ENCODE measurements at places on chromosomes 3 and 15.
A peak's percentile ranks its signal among the peaks of the same experiment; 100 is the strongest.

- DNase-seq = no peak
These were observed 138.3 kb downstream of the LRIG1 start for GRCh38 chr3:66362541-66362941.

- DNase-seq = no peak
These were observed 99.9 kb downstream of the CD200R1L start for GRCh38 chr3:112746675-112747280.

- DNase-seq = no peak
These were observed 174.3 kb downstream of the OXSM start for GRCh38 chr3:25964141-25964540.

DNA sequence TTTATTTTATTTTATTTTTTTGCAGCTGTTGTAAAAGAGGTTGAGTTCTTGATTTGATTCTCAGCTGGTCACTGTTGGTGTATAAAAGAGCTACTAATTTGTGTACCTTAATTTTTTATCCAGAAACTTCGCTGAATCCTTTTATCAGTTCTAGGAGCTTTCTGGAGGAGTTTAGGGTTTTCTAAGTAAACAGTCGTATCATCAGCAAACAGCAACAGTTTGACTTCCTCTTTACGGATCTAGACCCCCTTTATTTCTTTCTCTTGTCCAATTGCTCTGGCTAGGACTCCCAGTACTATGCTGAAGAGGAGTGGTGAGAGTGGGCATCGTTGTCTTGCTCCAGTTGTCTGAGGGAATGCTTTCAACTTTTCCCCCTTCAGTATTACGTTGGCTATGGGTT is 165.8 kb upstream of the KCNMB2 start:
- DNase-seq = no peak

GRCh38 chr3:42490243-42490642 is 12.2 kb upstream of the VIPR1 start:
- no peak for DNase-seq

DNA sequence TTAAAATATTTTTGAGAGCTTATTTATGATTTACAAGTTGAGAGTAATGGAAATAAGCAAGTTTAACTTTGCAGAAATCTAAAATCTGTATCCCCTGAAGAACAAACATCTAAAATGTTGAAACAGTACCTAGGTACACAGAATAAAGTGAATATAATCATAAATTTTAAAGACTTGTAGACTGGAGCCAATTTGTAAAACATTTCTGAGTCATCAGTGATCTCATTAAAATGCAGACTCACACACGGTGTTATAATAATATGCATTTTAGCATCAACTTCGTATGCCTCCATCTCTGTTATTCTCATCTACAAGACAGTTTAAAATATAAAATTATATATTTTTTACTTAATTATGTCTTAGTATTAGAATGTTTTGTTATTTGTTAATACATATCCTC is 399.5 kb upstream of the GOLIM4 start:
- no peak for DNase-seq

DNA sequence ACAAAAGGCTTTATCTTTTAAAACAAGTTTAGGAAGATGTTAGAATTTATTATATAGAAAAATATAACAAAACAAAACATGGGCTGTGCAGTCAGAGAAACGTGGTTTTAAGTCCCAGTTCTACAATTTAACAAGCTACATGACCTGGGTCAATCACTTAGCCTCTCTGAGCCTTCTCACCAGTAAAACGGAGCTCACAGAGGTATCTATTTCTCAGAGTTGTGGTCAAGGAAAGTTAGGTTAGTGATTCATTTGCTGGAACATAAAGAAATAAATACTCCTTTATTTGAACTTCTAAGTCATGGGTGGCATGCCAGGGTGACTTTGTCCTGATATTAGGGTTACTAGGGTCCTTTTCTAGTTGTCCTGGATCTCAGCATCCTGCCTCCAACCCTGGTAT is 10.8 kb upstream of the CCDC174 start:
- DNase-seq = no peak

GRCh38 chr3:62672988-62673313 is 202.3 kb downstream of the CADPS start:
- no peak for DNase-seq

DNA sequence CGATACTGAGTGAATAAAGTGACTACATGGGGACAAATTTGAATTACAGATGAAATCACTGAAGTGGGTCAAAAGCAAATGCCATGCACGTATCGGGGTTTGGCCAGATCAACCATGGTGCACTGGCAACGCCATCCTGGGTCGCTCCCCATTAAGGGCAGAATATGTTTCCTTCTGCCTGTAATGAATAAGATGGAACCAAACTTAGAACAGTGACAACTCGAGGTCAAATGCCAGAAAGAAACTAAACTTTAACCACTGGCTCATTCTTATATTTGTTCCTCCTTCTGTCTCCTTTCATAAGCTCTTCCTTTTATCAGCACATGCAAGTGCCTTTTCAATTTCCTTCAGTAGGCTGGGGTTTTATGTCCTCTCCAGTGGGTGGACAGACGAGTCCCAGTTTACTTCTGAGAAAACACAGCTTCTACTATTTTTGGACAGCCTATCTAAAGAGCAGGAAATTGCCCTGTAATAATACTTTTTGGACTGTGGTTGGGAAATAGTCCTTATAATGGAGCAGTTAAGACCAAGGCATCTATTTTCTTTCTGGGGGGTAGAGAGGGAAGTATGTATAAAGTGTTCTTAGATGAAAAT is 61.4 kb downstream of the WHAMM start:
- no peak for DNase-seq

DNA sequence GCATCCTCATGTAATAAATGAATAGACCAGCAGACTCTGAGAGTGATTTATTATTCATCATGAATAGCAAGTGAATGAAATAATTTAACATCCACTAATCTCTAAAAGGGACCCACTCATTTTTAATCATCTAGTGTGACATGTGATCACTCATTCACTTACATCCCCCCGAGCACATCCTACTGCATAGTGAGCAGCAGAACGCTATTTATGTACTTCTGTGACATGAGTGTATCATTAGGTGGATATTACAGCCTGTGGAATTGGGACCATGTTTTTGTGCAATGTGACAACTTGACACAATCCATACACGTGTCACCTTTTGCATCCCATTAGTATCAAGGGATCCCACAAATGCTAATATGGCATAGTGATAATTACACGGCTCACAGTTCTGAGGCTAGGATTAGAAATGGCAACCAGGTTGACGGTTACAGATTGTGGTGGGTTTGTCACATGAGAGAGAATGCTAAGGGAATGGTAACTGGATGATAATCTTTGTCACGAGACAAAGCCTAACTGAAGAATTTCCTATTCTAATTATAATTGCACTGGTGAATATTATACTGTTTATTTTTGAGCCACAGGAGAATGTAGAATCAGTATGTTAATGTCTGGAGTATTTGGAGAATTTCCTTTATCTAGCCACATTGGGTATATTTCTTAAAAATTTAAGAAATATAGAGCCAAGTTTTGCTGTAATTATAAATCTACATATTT is 595.2 kb upstream of the TBL1XR1 start:
- no peak for DNase-seq

DNA sequence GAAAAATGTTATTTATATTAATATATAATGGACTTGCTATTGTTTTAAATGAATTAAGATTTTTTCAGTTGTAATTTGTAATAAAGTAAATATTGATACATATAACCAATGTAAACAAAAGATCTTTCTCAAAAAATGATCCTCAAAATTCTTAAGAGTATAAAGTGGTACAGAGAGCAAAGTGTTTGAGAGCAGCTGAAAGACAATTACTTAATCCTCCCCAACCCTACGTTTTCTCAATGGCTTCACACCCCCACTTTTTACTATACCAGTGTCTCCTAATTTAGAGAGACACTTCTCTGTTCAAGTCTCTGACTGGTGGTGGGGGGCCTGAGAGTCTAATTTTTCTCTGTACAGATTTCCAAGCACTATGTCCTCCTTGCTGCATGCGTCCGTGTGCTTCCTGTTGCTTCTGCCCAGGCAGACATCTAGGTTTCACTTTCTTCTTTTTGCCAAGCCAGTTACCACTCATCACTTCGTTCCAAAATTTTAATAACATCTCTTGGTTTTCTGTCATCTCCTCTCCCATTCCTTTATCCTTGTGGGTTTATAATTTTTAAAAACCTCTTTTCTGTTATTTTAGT is 276.3 kb upstream of the DNAJC19 start:
- DNase-seq = no peak

DNA sequence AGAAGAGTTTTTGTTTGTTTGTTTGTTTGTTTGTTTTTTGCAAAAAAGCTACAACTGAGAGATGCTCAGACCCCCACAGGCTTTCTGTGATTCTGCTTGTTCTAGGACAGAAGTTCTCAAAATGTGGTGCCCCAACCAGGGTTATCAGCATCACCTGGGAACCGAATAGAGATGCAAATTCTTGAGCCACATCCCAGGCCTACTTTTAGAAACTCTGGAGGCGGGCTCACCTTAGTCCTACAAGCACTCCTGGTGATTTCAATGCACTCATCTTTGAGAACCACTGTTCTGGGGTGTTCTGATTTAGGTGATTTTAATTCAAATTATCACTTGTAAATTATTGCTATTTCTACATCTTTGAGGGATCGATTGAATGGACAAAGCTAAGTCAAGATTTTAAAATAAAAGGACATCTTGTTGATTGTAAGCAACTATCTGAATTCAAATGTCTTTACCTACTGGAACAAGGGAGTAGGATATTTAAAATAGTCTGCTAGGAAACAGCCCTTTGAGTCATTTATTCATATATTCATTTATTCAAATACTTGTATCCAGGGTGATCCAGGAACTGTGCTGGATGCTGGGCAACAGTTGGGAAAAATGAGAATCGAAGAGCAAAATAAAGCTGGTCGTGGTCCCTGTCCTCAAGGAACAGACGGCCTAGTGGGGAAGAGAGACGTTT is 44.7 kb upstream of the CADPS start:
- no peak for DNase-seq

DNA sequence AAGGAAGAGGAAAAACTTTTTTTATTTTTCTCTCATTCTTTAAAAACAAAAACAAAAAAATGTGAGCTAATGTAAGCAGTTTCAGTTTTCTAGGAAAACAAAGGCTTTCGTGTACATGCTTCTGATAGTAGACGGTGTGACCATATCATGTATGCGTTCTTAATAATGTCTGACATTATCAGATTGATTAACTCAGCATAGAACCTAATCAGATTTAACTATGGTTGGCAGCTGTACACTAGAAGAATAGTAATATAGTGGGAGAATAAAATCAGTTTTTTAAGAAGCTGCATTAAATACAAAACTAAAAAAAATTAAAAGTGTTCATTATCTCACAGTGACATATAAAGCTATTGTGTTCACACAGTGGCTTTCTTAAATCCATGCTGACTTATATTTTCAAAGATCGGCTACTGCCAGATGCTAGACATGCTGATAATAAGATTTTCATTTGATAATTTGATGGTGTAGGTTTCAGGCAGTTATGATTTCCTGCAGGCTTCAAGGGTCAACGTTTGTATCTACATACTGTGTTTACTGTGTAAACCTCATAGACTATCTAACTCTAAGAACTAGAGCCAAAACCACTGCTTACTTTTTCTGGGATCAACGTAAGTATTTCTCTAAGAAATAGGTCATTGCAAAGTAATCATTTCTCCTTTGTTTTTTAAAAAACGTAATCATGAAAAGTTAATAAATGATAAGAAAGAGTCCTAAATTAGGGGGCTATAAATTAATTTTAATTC is 74.0 kb downstream of the UBE2E2 start:
- no peak for DNase-seq

DNA sequence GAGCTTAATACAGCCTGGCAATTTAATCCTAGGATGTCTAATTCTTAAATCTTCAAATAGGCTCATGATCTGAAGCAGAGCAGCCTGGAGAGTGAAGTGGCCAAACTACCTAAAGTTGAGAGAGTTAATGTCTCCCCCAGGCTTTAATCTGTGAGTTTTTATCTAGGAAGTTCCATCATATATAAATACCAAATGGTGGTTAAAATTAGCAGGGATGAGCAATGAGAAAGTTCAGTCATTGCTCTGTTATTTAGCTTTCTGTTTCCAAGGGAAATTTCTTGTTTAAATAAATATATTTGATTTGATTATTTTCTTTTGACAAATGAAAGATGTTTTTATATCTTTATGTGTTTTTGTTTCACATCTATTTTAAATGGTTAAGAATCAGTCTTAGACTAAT is 274.4 kb upstream of the UMPS start:
- no peak for DNase-seq

DNA sequence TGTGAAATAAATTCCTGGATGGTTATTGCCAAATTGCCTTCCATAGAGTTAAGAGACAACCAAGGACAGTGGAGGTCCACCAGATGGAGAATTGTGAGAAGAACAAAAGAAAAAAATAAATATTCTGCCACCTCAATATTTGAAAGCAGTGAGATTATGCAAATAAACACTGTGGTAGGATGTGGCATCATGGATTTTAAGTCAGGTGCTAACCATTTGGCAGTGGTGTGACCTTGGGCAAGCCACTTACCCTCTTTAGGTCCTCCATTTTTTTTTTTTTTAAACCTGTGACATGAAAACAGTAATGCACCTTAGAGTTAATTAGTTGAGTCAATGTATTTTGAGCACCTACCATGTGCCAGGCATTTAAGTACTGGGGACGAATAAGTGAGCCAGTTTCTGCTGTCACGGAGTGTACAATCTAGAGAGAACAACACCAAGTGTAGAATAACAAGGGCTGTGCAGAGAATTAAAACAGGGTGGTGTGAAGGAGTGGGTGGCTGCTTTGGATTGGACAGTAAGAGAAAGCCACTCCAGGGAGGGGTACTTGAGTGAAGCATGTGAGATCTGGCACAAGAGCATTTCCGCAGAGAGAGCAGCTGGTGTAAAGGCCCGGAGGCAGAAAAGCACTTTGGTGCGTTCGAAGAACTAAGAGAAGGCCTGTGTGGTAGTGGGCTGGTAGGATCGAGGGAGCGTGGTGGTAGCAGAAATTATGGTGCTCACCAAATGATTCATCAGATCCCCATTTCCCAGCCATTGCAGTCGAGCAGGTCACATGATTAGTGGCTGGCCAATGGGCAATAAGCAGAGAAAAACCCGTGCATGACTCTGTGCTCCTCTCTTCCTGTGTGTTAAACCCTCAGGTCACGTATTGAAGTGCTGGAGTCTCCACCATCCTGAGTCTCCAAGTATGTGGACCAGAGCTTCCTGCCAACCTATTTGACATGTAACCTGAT is 39.2 kb downstream of the CCK start:
- no peak for DNase-seq

- no peak for DNase-seq
These were observed 71.6 kb downstream of the KAT2B start for GRCh38 chr3:20111836-20112235.

GRCh38 chr3:126389112-126389793 is 5.5 kb upstream of the CFAP100 start:
- peak; percentile 17 for DNase-seq
